Vagina (tissue), 2 donors: ENCODE measurements at places on chromosomes 3 and 15.

DNA sequence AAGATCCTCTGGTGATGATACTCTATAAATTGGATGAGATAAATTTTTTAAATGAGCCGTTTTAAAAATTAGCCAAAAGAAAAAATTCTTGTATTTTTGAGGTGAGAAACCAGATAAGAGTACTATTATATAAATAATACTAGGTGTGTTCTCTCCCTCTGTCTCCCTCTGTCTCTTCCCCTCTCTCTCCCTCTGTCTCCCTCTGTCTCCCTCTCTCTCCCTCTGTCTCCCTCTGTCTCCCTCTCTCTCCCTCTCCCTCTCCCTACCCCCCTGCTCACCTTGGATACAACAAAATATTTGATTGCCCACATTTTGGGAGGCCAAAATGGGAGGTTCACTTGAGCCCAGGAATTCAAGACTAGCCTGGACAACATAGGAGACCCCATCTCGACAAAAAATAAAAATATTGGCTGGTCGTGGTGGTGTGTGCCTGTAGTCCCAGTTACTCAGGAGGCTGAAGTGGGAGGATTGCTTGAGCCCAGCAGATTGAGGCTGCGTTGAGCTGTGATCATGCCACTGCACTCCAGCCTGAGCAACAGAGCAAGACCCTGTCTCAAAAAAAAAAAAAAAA is 168.5 kb downstream of the TCF12 start:
- no peak for DNase-seq
- H3K27ac ChIP-seq = no peak overlapping the region
- no peaks in the 10 kb centered on the region for H3K36me3 ChIP-seq
- H3K4me3 ChIP-seq = no peak overlapping the region
- H3K27me3 ChIP-seq = no peaks in the 10 kb centered on the region

DNA sequence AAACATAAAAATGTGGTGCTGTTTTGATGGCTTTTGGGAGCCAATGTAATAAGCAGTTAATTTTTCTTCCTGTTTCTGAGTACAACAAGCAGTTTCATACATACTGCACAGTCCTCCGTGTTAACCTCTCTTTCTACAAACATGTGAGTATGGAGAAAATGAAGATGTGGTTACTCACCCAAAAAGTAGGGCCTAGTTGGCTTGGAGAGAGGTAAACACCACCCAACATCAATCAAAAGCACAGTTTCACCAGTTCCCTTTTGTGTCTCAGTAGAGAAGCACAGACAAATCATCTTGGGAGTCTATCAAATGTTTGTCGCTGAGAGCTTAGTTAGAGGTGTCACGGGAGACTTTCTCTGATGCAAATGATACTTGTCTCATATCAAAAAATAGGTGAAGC is 320.2 kb downstream of the UNC13C start:
- H3K4me1 ChIP-seq = no peaks in the 10 kb centered on the region
- no peak overlapping the region for H3K4me3 ChIP-seq
- no peak for DNase-seq
- no peaks in the 10 kb centered on the region for H3K36me3 ChIP-seq
- H3K27ac ChIP-seq = no peak overlapping the region
- no peaks in the 10 kb centered on the region for H3K27me3 ChIP-seq

GRCh38 chr3:151228666-151229040 is 25.6 kb upstream of the GPR171 start:
- H3K27me3 ChIP-seq = no peaks in the 10 kb centered on the region
- H3K27ac ChIP-seq = no peak overlapping the region
- DNase-seq = no peak
- H3K36me3 ChIP-seq = no peaks in the 10 kb centered on the region
- no peak overlapping the region for H3K4me3 ChIP-seq
- peaks cover 6% of the 10 kb centered on the region for H3K4me1 ChIP-seq

DNA sequence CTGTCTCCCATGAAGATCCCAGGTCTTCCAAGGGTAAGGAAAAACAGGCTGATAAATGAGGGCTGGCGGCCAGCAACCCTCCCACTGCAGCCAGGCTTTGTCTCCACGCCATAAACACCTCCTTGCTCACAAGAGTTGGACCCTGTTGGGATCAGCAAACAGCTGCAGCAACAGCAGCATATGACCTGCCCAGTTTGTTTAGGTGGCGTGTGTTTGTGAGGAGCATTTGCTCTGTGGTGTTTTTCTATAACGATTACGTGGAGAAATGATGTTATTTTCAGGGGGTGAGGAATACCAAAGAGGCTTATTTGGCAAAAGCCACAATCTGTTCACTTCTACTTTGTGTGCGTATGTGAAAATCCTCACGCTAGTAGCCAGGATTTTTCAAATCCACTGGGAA is 58.5 kb downstream of the RFTN1 start:
- no peak for DNase-seq
- H3K4me3 ChIP-seq = no peak overlapping the region
- H3K27me3 ChIP-seq = no peaks in the 10 kb centered on the region
- no peaks in the 10 kb centered on the region for H3K36me3 ChIP-seq

DNA sequence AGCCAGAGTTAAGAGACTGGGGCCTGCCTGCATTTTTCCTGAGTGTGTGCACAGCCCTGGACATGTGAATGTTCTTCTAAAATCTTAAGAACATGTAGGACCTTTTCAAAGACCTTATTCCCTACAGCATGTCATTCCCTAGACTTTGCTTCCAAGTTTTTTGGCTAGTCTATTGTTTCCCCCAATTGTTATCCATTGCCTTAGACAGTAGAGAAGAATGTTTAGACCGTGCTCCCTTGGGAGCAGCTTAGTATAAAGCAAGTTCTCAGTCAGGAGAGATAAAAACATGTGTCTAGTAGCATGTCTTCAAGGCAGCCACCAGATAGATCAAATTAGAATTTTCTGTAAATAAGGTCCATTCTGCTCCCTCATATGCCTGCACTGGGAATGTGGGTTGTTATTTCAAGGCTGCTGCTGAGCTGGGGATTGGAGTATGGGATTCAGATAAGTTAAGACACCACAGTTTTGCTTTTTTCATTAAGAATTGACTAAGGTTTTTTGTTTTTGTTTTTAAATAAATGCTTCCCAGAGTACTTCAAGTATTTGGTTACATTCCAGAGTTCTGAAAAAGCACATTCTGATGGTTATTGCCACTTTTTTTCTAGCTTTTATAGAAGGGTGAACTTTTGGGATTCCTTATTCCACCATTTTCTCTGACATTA is 246.7 kb downstream of the RORA start:
- H3K36me3 ChIP-seq = no peaks in the 10 kb centered on the region
- peaks cover 12% of the 10 kb centered on the region for H3K4me1 ChIP-seq
- H3K27me3 ChIP-seq = no peaks in the 10 kb centered on the region
- no peak overlapping the region for H3K4me3 ChIP-seq
- H3K27ac ChIP-seq = no peak overlapping the region

- no peaks in the 10 kb centered on the region for H3K4me1 ChIP-seq
- no peak overlapping the region for H3K4me3 ChIP-seq
- no peak overlapping the region for H3K27ac ChIP-seq
- H3K36me3 ChIP-seq = no peaks in the 10 kb centered on the region
- H3K27me3 ChIP-seq = no peaks in the 10 kb centered on the region
Observed at GRCh38 chr3:141986548-141987107, 110.2 kb downstream of the ATP1B3 start.

- H3K36me3 ChIP-seq = no peaks in the 10 kb centered on the region
- no peak for DNase-seq
- no peak overlapping the region for H3K27ac ChIP-seq
- no peaks in the 10 kb centered on the region for H3K4me1 ChIP-seq
- no peaks in the 10 kb centered on the region for H3K27me3 ChIP-seq
Observed at GRCh38 chr15:26598704-26599103, 174.2 kb downstream of the GABRB3 start.

- no peaks in the 10 kb centered on the region for H3K36me3 ChIP-seq
- H3K27me3 ChIP-seq = no peaks in the 10 kb centered on the region
- no peak overlapping the region for H3K27ac ChIP-seq
- no peak for DNase-seq
- H3K4me3 ChIP-seq = no peak overlapping the region
Observed at GRCh38 chr15:85534031-85534430, 153.6 kb downstream of the AKAP13 start.

DNA sequence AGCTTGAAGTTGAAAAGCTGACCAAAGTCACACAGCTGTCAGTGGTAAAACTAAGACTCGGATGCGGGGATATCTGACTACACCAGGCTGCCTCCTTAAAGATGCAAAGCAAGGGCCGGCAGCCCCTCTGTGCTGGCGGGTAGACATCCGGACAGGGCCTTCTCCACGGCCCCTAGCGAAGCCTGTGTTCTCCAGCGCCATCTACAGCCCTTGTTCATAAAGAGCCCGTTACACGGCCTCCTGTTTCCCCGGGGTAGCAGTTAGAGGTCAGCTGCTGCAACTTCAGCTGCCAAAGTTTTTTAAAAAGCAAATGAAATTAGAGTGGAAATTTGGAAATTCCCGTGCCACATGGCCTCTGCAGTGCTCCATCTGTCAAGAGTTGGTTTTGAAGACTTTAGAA is 383.0 kb downstream of the TBL1XR1 start:
- H3K36me3 ChIP-seq = no peaks in the 10 kb centered on the region
- no peak overlapping the region for H3K4me3 ChIP-seq
- no peaks in the 10 kb centered on the region for H3K27me3 ChIP-seq
- H3K4me1 ChIP-seq = no peaks in the 10 kb centered on the region
- H3K27ac ChIP-seq = no peak overlapping the region

- peak overlapping the region; percentile 34 for H3K27ac ChIP-seq
- H3K36me3 ChIP-seq = peaks cover 8% of the 10 kb centered on the region
- H3K27me3 ChIP-seq = no peaks in the 10 kb centered on the region
- H3K4me1 ChIP-seq = peaks cover 6% of the 10 kb centered on the region
- DNase-seq = no peak
Observed at GRCh38 chr3:45537970-45538640, 56.4 kb upstream of the LIMD1 start.

- DNase-seq = no peak
- H3K36me3 ChIP-seq = no peaks in the 10 kb centered on the region
- H3K27ac ChIP-seq = no peak overlapping the region
- H3K27me3 ChIP-seq = no peaks in the 10 kb centered on the region
- no peak overlapping the region for H3K4me3 ChIP-seq
Observed at GRCh38 chr3:137514853-137515252, 249.3 kb upstream of the SOX14 start.

- no peaks in the 10 kb centered on the region for H3K4me1 ChIP-seq
- H3K27ac ChIP-seq = no peak overlapping the region
- no peaks in the 10 kb centered on the region for H3K27me3 ChIP-seq
- H3K36me3 ChIP-seq = no peaks in the 10 kb centered on the region
- no peak overlapping the region for H3K4me3 ChIP-seq
- no peak for DNase-seq
Observed at GRCh38 chr3:143124601-143125520, 5.3 kb downstream of the CHST2 start.

- H3K36me3 ChIP-seq = no peaks in the 10 kb centered on the region
- peaks cover 6% of the 10 kb centered on the region for H3K4me1 ChIP-seq
- H3K27ac ChIP-seq = no peak overlapping the region
- DNase-seq = no peak
- no peaks in the 10 kb centered on the region for H3K27me3 ChIP-seq
- no peak overlapping the region for H3K4me3 ChIP-seq
Observed at GRCh38 chr15:39640665-39641064, 59.8 kb downstream of the THBS1 start.

GRCh38 chr3:178417736-178418135 is 118.5 kb upstream of the KCNMB2 start:
- H3K27ac ChIP-seq = no peak overlapping the region
- H3K36me3 ChIP-seq = no peaks in the 10 kb centered on the region
- H3K27me3 ChIP-seq = no peaks in the 10 kb centered on the region
- DNase-seq = no peak
- no peak overlapping the region for H3K4me3 ChIP-seq

DNA sequence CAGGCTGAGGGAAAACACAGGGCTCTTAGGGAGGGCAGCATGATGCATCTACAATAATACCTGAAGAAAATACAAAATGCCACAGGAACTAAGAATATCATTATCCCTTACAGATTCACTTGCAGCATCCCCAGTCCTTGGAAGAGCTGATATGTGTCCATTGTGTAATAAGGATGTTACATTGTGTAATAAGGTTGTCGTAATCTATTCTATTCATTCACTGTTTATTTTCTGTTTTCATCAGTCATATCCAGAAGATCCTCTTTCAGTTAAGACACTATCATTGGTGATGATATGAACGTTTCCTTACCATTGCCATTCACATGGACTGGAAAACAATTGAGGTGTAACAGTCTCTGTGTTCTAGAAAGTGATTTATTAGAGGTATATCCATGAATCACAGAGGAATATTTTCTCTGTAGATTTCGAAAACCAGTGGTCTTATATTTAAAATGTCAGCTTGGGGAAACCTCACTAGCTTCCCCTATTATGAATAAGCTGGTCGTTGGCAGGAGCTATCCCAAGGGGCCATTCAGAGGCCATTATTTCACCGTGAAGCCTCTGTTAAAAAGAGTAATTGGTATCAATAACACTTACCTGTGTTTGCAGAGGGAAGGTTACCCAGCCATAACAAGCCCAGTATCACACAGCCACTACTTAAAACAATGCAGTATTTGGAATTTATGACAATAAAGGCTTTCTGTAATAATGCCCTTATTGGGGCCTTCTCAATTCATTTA is 241.1 kb downstream of the ZNF385D start:
- H3K36me3 ChIP-seq = no peaks in the 10 kb centered on the region
- H3K27ac ChIP-seq = no peak overlapping the region
- H3K4me3 ChIP-seq = no peak overlapping the region
- no peaks in the 10 kb centered on the region for H3K4me1 ChIP-seq

DNA sequence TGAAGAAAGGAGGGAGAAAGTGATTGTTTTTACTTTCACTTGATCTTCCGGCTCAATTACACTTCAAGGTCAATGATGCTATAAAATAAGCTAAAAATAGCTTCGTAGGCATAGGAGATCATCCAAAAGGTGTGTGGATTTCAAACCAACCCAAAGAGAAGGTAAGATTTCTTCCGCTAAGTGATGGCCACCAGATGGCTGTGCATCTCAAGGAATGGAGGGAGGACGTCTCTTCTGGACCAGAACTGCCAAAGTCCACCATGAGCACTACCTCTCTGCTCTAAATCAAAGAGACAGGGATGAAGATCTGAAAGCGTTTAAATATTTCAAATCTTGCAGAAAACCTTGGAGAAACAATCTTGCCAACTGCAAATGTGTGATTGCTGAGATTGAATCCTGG is 199.1 kb upstream of the ZPLD1 start:
- H3K4me3 ChIP-seq = no peak overlapping the region
- no peaks in the 10 kb centered on the region for H3K27me3 ChIP-seq
- H3K36me3 ChIP-seq = no peaks in the 10 kb centered on the region
- no peak for DNase-seq
- H3K27ac ChIP-seq = no peak overlapping the region

DNA sequence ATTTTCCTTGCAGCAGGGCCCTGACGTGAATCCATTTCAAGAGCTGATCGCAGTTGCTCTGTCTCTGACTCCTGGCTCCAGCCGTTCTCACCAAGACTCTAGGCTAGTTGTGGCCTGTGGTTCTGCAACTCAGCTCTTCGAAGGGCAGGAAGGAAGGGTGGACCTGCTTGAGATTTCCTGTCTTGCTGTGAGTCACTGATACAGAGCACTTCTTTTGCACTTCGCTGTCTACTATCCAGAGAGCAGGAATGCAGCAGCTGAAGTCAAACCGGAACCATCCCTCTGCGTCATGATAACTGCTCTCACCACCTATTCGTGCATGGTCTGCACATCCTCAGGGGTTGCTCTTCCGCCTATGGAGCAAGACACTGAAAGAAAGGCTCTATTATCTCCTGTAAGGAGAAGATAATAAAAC is 59.7 kb downstream of the RAP2B start:
- H3K4me3 ChIP-seq = no peak overlapping the region
- no peaks in the 10 kb centered on the region for H3K4me1 ChIP-seq
- no peak for DNase-seq
- no peaks in the 10 kb centered on the region for H3K27me3 ChIP-seq
- no peaks in the 10 kb centered on the region for H3K36me3 ChIP-seq

GRCh38 chr15:35150361-35150760 is 65.3 kb upstream of the NANOGP8 start:
- H3K27me3 ChIP-seq = no peaks in the 10 kb centered on the region
- no peak overlapping the region for H3K4me3 ChIP-seq
- no peaks in the 10 kb centered on the region for H3K4me1 ChIP-seq
- H3K36me3 ChIP-seq = no peaks in the 10 kb centered on the region
- no peak for DNase-seq
- H3K27ac ChIP-seq = no peak overlapping the region
